RCC 7860 (cell line): ENCODE measurements at places on chromosomes 2 and 18.
A peak's percentile ranks its signal among the peaks of the same experiment; 100 is the strongest.

GRCh38 chr2:241762933-241763369, 13.7 kb upstream of the GAL3ST2 start:
- no peak for DNase-seq

GRCh38 chr2:120509991-120510735, 164.2 kb downstream of the INHBB start:
- no peak for DNase-seq

DNA sequence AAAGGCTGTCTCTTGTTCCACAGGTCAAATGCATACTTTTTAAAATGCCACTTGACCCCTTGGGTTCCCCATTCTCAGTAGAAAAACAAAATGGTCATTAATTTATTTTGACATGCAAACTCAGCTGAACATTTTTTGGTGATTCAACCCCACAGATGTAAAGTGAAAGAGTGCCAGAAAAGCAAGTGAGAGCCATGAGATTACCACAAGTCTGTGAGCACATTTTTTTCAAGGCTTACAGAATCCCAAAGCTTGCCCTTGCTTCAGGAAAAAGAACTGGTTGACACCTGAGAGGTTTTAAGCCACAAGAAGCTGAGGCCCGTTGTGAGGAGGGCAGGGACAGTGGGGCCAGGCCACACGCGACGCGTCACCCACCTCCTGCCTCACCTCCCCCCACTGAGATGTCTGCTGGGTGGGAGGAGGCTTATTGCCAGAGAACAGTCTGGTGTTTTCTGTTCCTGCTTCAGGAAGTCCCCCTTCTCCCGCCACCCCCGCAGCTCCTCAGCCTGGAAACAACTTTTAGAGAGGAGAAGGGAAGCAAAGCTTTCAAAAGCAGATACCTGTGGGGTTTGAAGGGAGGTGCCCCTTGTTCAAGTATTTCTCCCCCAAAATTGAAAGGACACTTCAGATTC, 70.4 kb upstream of the CYP1B1 start:
- DNase-seq = peak; percentile 95

GRCh38 chr18:7754725-7755181, 187.6 kb downstream of the PTPRM start:
- DNase-seq = no peak
